ENCODE measurements at places on chromosomes 6 and 20.

GRCh38 chr20:2883726-2884637 is 10.7 kb downstream of the PTPRA start:
- no peak for DNase-seq

DNA sequence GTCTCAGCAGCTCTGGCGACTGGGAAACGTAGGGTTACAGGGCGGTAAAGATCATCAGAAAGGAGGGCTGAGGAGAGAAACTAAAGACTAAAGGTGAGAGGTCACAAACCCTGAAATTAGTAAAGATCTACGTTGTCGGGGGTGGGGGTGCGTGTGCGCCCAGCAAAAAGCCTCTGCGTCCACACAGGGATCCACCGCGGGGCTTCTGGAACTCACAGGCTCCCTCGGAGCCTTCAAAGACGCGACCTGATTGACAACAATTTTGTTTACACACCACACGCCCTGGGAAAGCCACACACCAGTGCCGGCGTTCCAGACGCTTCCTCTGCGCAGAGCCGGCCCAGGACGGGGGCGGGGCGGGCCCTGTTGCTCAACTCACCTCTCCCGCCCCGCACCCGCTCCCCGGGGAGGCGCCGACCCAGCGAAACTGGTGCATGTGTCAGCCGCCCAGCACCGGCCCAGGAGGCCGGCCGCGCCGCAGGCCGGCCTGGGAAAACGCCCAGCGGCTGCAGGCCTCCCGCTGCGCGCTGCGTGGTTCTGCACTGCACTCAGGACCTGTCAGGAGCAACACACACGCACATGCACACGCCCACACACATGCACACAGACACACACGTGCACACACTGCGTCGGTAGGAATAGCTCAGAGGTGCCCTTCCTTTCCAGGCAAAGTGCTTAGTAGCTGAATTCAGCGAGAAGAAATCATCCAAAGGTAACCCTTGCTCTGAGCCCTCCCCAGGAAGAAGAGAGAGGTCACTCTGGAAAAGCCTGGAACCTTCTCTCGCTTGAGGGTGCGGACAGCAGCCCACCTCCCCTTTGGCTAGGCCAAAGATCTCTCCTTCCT is 57.2 kb upstream of the ARID1B start:
- DNase-seq: no peak

DNA sequence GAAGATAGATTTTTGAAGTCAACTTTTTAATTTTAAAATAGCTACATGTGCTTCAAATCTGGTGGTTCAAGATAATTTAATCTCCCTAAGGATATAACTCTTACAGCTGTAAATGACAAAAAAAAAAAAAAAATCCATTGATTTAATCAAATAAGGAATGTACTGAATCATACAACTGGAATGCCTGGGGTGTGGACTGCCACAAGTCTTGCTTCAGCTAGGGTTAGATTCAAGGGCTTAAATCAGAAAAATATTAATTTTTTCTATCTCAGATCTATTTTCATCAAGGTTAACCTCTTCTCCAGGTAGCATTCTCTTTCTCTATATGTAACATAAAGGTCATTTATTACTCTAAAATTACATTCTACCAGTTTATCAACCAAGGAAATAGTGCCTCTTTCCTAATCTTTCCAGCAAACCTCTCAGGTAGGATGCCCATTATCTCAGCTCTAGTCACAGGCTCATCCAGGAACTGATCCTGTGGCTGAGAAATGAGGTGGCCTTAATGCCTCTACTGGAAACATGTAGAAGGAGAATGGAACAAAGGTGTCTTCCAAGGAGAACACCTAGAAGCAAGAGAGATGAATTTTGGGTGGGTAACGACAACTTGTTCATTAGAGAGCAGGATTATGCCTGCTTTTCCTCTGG is 466.9 kb downstream of the CBLN4 start:
- DNase-seq: no peak

DNA sequence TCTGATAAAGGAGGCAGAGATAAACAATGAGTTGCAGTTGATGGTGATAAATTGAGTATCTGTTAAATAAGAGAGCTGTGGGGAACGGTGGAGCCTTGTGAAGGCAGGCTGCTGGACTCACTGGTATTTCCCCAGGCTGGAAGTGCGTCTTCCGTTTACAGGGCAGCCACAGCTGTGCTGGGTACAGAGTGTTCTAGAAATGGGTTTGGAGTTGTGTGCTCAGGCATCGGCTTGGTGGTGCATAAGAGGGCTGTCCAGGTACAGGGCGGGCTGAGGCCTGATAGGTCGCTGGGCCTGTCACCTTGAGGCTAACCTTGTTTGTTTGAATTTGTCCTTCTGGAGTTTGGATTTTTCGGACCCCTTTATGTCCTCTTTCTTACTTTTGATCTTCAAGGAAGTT is 39.3 kb downstream of the ARID1B start:
- DNase-seq: no peak

- DNase-seq: no peak
These were observed 1.3 kb downstream of the CARMIL1 start for GRCh38 chr6:25280344-25281074.

- DNase-seq: no peak
These were observed 700.5 kb downstream of the TENT5A start for GRCh38 chr6:81051952-81052351.

DNA sequence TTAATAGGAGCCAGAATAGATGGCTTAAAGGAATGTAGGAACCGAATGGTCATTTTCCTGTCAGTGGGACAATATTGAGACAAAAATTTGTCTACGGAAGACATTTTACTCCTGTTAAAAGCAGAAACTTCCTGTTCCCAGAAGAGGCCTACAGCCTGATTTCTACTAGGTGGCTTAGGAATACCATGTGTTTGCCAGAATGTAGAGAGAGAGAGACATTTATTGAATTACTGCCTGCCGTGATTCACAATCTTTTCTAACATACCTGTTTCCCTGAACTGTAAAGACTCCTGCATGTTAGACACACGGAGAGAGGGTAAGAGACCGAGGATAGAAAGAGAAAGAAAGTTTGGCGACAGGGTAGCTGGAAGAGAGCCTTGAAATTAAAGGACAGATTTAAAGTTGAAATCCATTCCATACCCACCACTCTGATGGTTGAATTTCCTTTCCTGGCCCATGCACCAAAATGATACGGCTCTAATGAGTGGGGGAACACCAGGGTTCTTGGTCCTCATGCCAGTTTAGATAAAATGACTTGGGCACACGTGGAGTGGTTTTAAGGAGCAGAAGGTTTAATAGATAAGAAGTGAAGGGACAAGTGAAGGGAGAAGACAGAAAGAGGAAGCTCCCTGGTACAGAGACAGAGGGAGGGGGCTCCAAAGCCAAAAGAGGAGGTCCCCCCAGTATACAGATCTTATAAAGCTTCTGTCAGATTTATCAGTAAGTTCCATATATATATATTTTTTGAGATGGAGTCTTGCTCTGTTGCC is 22.5 kb downstream of the NCOA3 start:
- no peak for DNase-seq

DNA sequence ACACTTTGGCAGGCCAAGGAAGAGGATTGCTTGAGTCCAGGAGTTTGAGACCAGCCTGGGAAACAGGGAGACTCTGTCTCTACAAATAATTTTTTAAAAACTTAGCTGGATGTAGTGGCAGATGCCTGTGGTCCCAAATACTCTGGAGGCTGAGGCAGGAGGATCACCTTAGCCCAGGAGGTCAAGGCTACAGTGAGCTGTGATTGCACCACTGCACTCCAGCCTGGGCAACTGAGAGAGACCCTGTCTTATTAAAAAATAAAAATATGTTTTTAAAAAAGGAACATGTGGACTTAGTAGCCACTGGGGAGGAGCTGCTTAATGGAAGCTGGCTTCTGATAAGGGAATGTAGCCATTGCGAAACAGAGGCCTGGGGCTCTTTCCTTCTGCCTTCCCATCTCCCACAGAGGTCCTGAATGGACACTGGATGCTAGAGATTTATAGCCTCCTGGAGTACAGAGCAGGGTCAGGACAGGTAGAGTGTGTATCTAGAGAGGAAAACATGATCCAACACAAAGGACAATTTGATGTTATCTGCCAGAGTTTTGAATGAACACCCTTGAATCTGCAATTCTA is 21.7 kb upstream of the GMNN start:
- DNase-seq: no peak

DNA sequence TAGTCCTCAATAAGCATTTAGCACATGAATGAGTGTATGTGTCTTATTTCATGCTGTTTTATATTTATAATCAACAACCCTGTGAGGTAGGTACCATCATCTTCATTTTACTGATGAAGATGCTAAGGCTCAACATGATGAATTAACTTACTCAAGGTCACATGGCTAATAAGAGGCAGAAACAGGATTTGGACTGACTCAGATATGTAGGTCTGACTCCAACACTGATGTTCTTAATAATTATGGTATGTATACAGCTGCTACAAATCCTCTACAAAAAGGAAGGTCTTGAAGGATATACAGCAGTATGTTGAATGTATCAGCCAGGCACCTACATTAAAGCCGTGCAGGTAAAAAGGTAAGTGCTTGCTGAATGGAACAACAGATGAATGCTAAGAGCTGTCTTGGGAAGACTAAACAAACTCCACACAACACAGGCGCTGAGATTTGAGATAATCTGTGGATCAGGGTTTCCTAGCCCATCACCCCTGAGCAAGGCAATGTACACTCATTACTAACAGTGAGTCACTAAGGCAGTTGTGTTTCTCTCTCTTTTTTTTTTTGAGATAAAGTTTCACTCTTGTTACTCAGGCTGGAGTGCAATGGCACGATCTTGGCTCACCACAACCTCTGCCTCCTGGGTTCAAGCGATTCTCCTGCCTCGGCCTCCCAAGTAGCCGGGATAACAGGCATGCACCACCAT is 31.9 kb downstream of the TTI1 start:
- DNase-seq: no peak

- DNase-seq: no peak
These were observed 147.8 kb downstream of the PHACTR3 start for GRCh38 chr20:59752101-59752586.

GRCh38 chr6:21691685-21692346 is 98.3 kb downstream of the SOX4 start:
- DNase-seq: no peak

DNA sequence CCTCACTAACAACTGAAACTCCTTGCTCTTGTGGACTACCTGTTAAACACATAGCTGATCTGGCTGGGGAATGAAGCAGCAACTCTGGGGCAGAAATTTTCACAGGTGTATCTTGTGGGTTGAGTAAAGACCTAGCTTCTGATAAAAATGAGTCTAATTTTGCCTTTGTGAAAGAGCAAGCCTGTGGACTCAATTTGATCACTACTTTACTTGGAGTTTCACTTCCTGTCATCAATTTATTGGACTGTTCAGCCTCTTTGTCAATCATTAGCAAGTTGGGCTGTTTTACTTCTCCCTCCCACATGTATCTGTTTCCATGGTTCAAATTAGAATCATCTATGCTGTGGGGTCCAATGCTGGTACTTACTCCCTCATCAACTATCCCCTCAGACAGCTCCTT is 29.6 kb upstream of the CRIP3 start:
- no peak for DNase-seq

DNA sequence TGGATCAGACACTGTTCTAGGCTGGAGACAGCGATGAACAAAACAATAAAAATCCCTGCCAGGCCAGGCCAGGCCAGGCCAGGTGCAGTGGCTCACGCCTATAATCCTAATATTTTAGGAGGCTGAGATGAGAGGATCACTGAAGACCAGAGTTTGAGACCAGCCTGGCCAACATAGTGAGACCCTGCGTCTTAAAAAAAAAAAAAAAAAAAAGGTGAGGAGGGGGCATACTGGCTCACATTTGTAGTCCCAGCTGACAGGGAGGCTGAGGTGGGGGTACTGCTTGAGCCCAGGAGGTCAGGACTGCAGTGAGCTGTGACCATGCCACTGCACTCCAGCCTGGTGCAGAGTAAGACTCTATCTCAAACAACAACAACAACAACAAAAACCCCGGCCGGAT is 4.5 kb downstream of the MUCL3 start:
- no peak for DNase-seq

DNA sequence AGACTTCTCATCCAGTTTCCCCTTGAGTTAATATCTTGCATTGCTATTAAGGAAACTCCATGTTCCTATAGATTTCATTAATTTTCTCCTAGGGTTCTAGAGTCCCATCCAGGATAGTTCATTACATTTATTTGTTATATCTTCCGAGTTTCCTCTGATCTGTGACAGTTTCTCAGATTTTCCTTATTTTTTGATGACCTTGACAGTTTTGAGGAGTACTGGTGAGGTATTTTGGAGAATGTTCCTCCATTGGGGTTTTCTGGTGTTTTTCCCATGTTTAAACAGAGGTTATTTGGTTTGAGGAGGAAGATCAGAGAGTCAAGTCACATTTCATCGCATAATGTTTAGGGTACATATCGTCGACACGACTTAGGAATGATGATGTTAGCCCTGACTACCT is 67.7 kb downstream of the LAMP5 start:
- no peak for DNase-seq

- peak; percentile 71 for DNase-seq
These were observed 212.0 kb upstream of the PROKR2 start for GRCh38 chr20:5528719-5529256.

DNA sequence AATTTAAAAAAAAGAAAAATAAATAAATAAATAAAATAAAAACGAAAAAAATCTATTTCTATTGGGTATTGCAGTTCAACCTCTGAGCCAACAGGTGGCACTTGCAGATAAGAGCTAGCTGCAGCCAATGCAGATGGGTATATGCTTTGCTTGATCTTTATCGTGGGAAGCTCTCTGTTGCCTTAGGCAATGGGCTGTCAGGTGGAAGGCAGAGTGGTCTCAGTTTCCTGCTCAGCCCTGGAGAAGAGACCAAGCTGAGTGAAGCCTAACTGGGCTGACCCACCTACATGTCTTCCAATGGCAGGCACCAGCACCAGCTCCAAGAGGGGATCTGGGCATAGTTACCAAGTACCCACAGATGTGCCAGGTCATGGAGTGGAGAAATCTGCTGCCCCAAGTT is 95.0 kb downstream of the AK9 start:
- no peak for DNase-seq

- no peak for DNase-seq
These were observed 40.8 kb downstream of the KCNK17 start for GRCh38 chr6:39273406-39273821.

DNA sequence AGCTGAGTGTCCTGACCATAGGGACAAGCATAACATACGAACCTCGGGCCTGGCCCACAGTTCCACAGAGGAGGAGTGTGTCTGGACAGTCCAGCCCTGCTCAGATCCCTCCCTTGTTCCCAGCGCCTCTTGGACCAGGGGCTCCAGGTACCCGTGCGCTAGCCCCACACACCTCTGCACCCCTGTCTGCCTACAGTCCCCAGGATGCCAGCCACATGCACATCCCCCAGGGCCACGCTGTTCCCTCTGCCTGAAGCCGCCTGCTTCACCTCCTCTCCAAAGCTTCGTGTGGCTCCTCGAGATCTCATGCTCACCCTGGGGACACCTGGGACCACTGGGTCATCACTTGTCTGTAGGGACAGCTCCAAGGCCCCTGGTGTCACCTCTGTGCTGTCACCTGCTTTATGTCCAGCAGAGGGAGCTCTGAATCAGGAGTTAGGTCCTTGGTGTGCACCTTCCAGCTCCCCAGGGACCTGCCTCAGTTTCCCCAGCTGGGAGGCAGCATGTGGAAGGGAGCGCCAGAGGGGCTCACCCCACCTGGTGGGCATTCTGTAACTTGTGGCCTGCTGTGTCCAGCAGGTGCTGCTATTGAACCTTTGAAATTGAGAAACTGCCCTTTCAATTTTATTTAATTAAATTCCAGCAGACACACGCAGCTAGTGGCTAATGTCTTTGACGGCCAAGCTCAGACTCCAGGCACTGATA is 7.3 kb upstream of the YTHDF1 start:
- DNase-seq: peak; percentile 68

GRCh38 chr20:1707588-1708449 is 50.2 kb upstream of the SIRPG start:
- no peak for DNase-seq
